AG09309 (cell line): ENCODE measurements at places on chromosomes 11 and 22.

- DNase-seq = no peak
Measured at GRCh38 chr11:122007601-122008071, 108.4 kb downstream of the BLID start.

DNA sequence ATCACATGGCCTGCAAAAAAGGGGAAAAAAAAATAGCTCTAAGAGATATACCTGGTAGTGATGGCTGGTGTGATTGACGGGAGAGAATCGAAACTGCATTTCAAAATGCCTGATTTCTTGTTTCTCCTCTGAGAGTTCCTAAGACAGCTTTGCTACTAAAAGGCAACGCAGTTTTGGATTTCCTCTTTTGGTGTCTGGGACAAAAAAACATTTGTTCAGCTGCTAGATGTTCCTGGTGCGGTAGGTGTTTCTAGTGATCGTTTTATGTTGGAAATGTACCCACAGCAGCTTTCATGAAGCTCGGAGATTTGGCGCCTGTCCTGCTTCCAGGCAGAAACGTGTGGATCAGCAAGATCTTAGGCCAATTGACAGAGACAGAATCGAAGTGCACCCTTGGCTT, 18.1 kb downstream of the P2RX3 start:
- DNase-seq = no peak

DNA sequence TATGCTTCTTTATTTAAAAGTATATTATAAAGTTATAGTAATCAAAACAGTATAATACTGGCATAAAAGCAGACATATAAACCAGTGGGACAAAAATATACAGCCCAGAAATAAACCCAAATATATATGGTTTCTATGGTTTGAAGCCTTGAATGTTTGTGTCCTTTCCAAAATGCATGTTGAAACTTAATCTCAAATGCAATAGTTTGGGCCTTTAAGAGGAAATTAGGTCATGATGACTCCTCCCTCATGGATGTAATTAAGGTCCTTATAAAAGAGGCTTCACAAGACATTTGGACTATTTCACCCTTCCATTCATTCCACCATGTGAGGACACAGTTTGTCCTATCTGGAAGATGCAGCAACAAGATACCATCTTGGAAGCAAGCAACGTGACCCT, at the start of gene MS4A6E:
Gene MS4A6E (plus strand): TSS at position 301 of the 400 bp plus-strand sequence. CDS start 7,641 bp downstream, outside the sequence.
- DNase-seq = no peak

DNA sequence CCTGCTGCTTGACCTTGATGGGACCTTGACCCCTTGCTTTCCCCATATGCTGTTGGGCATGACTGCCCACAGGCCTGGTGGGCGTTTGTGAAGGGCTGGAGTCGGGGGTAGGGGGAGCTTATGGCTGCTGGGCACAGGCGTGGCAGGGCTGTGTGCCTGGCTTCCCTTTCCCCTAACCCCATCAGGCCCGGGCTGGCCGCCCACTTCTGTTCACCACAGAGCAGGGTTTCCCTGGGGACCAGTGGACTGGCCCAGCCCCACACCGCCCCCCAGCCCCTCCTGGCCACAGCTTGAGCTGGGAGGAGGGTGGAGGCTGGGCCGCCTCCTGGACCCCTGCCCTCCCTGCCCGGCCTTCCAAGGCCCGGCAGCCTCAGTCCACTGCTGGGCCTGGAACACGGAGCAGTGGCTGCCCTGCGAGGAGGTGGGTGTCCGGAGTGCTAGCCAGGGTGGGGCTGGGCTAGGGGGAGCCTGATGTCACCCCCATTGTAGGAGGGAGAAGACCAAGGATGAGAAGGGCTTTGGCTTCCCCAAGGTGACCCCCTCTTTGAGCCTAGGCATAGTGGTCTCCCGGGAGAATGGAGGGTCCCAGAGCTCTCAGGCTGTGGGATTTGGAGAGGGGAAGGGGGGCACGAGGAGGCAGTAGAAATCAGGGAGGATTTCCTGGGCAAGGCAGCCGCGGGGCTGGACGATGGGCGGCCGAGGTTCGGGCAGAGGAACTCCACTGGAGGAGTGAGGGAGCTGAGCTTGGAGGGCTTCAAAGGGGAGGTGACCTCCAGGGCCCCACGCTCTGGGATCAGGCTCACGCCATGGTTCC, at the start of gene AIFM3:
Gene AIFM3 (plus strand): TSS at position 373 of the 814 bp plus-strand sequence. CDS start 690 bp downstream, outside the sequence.
- DNase-seq = no peak

GRCh38 chr11:134346101-134346975, 14.6 kb downstream of the GLB1L2 start:
- no peak for DNase-seq

GRCh38 chr11:88655196-88655595, 317.7 kb upstream of the CTSC start:
- no peak for DNase-seq

- no peak for DNase-seq
Measured at GRCh38 chr11:3028813-3029212, 28.4 kb downstream of the CARS1 start.

GRCh38 chr11:69746752-69747742, 28.1 kb downstream of the FGF4 start:
- DNase-seq = no peak

- no peak for DNase-seq
Measured at GRCh38 chr11:44973632-44974401, 23.1 kb upstream of the TP53I11 start.

GRCh38 chr11:43686207-43686606, 5.7 kb downstream of the HSD17B12 start:
- DNase-seq = no peak

DNA sequence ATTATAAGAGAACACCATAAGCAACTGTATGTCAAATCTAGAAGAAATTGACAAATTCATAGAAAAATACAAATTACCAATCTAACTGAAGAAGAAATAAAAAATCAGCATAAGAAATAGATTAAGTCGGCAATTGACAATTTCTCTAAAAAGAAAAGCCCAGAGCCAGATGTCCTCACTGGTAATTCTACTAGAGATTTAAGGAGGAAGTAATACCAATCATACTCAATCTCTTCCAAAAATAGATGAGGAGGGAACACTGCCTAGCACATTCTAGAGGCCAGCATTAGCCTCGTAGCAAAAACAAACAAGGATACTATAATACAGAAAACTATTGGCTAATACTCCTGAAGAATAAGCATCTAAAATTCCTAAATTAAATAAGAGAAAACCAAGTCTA, 40.4 kb upstream of the IGLL5 start:
- DNase-seq = no peak

GRCh38 chr11:986270-986951, 50.1 kb downstream of the MUC6 start:
- no peak for DNase-seq

GRCh38 chr11:115616971-115617370, 112.8 kb upstream of the CADM1 start:
- DNase-seq = peak; percentile 82

DNA sequence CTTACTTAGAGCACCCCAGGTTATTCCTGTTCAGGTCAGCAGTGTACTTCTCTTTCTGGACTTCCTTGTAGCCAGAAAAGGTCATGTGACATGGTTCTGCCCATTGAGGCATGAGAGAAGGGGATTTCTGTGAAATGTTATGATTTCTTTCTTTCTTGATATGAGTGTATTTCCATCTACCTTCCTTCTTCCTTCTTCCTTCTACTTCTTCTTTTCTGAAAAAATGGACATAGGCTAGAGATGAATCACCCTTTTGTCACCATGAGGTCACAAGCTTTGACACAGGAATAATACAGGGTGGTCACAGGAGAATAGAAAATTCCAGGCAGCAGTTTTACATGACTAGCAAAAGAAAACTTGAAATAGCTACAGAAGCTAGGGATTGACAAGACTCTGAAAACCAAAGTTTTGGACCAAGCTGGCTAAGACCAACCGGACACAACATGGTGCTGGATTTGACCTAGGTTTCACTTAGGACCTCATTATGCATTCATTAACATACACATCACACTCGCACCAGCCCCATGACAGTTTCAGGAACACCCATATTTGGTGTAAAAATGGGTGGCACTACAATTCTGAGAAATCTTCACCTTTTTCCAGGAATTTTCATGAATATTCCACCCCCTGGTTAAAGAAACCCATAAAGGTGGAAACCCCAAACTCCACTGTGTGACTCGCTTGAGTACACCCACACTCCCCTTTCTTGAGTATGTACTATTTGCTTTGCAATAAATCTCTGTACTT, 21.2 kb upstream of the MAP6 start:
- DNase-seq = no peak

DNA sequence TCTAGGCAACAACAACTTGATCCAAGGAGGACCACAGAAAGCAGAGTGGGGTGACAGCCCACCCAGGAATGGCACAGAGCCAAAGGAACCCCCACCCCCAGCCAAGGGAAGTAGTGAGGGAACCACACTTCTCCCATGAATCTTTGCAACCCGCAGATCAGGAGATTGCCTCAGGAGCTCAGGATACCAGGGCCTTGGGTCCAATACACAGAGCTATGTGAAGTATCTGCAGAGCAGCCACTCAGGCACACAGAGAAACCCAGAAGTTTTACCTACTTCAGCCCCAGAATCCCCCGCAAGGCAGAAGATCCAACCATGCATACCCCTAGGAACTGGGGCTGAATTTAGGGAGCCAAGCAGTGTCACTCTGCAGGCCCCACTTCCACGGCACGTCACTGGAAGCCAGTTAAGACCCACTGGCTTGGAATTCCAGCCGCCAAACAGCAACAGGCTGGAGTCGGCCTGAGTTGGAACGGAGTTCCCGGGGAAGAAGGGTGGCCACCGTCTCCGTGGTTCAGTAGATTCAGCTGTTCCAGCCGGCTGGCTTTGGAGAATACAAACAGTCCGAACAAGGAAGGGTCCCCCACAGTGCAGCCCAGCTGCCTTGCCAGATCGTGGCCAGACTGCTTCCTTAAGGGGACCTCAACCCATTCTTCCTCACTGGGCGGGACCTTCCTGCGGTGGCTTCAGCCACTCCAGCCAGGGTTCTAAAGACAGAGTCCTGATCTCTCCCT, 174.1 kb downstream of the TTC28 start:
- no peak for DNase-seq

GRCh38 chr11:114307524-114308203, 11.5 kb downstream of the NNMT start:
- peak; percentile 94 for DNase-seq

DNA sequence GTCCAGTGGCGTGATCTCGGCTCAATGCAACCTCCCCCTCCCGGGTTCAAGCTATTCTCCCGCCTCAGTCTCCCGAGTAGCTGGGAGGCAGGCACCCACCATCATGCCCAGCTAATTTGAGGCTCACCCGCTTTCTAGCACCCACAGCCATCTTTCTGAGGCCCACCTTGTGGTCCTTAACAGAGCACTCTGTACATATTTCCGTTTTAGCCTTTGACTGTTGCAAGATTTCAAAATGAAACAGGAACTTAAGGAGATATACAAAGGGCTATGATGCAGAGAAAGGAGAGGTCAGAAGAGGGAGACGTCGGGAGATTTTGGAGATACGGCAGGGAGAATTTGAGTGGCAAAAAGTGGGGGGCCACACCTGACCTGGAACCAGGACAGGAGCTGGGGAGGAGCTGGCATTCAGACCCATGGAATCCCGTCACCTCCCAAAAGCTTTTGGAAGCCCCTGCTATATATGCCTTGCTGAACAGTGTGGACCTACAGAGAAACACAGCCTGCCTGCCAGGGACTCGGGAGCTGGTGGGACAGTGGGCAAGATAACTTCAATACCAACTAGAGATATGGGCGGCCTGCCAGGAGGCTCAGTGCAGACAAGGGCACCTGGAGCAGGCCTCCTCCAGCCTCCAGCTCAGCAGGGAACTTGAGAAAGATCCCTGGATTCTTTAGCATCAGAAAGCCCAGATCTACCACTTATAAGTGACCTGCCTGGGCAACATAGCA, 8.0 kb upstream of the CLCF1 start:
- DNase-seq = no peak

DNA sequence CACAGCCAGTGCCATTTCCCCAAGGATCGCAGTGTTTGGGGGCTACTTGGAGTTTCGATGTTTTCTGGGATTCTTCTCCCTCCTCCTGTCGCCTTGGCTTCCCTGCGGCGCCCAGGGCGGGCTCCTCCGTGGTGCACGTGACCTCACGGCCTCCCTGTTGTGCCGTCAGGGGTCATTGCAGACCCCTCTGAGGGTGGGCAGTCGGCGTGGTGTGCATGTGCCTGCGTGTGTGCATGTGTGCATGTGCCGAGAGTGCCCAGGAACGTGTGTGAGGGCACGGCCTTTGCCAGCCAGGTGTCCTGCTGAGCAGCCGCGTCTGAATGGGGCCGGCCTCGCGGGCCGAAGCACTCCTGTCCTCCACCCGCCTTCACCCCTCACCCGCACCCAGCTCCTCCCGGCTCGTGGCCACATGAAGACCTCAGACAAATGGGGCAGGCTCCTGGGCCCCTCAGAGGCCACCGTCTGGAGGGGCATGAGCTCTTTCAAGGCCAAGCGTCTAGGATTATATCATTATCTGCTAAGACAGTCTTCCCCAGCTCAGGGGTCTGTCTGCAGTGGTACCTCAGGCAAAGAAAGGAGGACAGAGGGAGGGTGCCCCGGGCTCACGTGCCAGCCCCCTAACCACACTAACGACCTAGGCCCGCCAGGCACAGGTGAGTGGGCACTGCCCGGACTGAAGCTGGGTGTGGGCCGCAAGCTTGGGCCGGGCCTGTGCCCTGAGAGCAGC, 9.4 kb upstream of the MRPL23 start:
- no peak for DNase-seq

DNA sequence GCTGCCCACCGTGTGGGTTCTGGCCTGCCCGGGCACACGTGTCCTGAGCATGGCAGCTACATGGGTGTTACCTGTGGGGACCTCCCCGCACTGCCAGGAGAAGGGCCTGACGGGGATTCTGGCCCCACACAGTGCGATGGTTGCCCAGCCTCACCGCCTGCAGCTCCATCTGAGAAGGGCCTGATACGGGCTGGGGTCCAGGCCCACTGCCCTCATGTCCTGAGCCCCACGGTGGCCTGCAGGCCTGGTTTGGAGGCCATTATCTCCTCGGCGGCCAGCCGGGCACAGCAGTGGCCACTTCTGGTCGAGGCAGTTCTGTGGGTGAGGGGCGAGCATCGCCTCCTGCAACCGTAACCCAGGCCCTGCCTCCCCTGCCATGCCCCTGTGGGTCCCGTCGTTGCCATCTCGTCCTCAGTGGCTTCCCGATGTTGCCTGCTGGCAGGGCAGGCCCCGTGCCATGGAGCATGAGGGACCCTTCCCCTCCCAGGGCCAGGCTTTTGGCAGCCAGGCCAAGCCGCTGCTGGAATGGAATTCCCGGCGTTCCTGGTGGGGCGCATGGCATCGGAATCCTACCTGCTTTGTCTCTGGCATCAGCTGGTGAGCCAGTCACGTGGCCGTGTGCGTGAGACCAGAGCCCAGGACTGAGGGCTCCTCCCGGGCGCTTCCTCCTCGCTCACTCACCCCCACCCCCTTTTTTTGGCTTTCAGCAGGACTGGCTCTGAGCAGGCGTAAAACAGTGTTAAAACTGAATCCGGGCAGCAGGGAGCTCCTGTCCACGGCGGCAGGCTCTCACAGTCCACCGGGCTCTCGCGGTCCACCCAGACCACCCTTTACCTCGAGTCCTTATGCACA, 71.9 kb upstream of the PPARA start:
- DNase-seq = peak; percentile 69
